ENCODE measurements at places on chromosomes 13 and 19.

DNA sequence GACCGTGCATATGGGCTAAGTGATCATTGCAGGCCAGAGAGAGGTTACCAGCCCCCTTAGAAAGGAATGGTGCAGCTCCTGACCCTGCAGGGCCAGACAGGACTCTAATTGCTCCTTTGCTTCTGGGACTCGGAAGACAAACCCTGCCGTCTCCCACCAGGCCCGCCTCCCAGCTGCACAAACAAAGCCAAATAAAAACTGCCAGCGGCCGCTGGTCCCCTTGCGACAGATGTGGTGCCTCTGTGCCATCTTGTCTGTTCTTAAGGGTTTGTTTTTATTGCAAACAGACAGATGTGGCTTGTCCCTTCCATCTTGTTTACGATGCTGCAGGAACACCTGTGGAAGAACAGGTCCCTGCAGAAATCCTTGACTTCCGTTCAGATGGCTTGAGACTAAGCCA, 434.4 kb upstream of the TSHZ3 start:
- DNase-seq, result no peak

GRCh38 chr13:36981156-36981743, 17.9 kb downstream of the ALG5 start:
- no peak for DNase-seq

- no peak for DNase-seq
These were observed 298.8 kb downstream of the LMO7 start for GRCh38 chr13:75934889-75935288.

- no peak for DNase-seq
These were observed 752.2 kb downstream of the EFNB2 start for GRCh38 chr13:105783261-105783660.

DNA sequence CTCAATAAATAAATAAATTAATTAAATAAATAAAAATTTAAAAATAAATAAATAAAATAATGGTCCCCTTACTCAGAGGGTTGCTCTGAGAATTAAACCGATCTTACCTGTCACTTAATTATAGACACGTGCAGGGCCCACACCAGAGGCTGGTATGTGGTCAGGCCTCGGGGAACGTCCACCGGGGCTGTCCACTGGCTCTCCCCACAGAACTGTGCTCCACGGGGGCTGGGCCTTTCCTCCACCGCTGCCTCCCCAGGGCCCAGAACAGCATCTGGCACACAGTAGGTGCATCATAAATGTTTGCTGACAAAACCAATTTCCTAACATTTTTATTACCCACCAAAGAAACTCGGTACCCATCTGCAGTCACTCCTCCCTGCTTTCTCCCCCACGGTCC, 69.2 kb downstream of the CEBPG start:
- no peak for DNase-seq

GRCh38 chr13:100521851-100522617, 66.6 kb downstream of the GGACT start:
- no peak for DNase-seq

DNA sequence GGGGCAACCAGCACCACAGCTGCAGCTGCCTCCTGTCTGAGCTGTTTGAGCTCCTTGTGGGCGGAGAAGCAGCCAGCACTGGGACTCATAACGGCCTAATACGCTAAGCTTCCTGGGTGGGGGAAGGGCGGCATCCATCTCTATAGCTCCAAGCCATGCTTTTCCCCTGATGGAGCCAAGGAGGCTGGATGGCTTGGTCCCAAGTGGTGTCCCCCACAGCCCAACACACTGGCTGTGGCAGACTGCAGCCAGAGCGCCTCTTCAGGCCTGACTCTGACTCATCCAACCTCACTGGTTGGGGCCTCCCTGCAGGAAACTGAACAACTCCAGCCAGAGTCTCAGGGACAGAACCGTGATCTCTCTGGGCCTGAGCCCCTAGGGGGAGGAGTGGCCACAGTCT, 537.3 kb downstream of the SUCLA2 start:
- no peak for DNase-seq

DNA sequence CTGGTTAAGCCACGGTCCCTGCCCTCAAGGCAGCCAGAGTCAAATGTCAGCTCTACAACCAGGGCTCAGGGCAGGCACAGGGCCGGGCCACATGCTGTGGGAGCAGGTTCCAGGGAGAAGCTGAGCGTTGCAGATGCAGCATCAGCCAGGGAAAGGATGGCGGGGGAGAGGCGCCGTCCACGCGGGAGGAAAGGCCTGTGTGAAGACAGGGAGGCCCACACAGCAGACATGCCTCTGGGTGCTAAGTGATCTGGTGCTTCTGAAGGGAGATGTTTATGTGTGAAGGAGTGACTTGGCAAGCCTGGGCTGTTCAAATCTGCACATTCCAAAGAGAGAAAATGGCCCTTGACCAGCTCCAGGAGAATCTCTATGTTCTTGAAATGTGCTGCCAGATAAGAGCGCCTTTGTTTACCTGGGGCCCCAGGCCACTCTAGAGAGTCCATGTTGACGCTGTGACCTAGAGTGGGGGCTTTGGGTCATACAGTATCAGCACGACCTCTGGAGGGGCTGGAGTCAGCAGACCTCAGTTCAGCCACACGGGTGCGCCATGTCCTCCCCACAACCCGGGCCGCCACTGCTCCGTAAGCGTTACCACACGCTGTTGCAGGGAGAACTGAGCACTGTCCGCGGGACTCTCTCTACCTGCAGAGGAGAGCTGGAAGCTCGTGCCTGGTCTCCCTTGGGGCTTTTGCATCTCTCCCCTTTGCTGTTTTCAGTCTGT, 15.9 kb upstream of the ATF5 start:
- no peak for DNase-seq

DNA sequence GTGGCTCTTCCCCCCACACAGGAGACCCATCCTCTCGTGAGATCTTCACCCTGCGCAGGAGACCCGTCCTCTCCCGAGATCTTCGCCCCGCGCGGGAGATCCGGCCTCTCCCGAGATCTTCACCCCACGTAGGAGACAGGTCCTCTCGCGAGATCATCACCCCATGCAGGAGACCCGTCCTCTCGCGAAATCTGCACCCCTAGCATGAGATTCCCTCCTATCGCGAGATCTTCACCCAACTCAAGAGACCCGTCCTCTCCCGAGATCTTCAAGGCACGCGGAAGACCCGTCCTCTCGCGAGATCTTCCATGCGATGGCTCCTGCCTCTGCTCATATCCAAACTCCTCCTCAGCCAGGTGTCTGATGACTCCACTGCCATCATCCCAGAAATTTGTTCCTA, 24.3 kb downstream of the LAIR2 start:
- no peak for DNase-seq

GRCh38 chr13:19993024-19993423, 34.5 kb downstream of the ZMYM2 start:
- no peak for DNase-seq

GRCh38 chr13:105804561-105805190, 730.8 kb downstream of the EFNB2 start:
- no peak for DNase-seq

DNA sequence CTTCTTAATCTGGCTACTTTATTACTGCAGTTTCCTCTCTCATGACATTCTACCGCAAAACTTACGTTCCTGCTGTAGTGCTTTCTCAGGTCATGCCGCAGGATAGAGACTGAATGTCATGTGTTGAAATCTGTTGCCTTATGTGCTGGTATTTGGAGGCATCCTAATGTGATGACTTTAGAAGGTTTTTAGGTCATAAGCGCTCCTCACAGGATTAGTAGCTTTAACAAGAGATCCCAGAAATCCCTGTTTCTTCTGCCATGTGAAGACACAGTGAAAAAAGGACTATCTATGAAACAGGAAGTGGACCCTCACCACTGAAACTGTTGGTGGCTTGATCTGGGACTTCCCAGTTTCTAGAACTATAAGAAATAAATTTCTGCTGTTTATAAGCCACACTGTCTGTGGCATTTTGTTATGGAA, 209.3 kb downstream of the LACC1 start:
- DNase-seq, result no peak

- DNase-seq, result no peak
These were observed 7.3 kb downstream of the KCNC3 start for GRCh38 chr19:50321831-50322230.

DNA sequence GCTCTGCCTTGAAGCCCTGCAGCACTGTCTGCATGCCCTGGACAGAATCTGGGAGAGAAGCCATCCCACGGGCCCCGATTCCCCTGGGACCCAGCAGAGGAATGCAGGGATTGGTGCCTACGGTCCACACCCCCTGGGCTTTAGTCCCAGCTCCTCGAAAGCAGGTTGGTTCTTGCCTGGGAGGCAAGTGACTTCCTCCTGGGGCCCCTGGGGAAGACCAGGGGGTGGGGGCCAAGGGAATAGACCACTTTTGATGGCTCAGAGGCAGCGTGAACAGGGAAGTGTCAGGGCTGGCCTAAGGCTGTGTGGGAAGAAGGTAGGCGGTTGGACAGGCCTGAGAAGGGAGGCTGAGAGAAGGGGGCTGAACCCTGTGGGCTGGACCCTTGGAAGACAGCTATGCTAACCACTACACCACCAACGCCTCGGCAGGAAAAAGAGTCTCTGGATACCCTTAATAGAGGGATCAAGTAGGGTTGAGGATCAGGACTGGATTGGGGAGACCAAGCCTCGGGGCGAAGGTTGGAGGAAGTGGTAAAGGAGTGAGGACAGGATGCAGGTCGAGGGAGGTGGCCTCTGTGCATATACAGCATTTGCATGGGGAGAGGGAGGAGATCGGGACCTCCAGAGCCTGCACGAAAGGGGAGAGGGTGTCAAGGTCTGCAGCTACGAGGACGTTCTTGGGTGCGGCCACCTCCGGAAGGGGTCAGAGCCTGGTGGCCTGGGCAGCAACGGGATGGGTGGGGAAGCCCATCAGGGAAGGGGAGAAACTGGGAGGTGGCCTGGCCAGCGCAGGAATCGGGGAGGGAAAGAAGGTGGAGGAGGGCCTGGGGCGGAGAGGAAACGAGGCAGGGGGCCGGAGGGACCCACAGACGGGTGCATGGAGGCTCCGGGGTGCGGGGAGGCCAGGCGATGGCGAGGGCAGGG, 709 bp downstream of the DPP9 start:
- DNase-seq, result no peak

- no peak for DNase-seq
These were observed 191.8 kb downstream of the URI1 start for GRCh38 chr19:30133803-30134202.

GRCh38 chr13:51920786-51921185, 59.0 kb downstream of the CCDC70 start:
- no peak for DNase-seq

- DNase-seq, result no peak
These were observed 5.0 kb downstream of the PTOV1 start for GRCh38 chr19:49855676-49856573.
